SK-N-SH (cell line): ENCODE measurements at places on chromosomes 2 and 18. TPM values are rescaled to one million over a fixed set of nuclear protein-coding genes. Genes with fewer than 3 reads are reported as not detected.

The SALL3 gene
- polyA plus RNA-seq, result not detected in 2 replicates

GRCh38 chr2:217279556-217279955 is 419.7 kb upstream of the TNP1 start:
- no peak for DNase-seq

DNA sequence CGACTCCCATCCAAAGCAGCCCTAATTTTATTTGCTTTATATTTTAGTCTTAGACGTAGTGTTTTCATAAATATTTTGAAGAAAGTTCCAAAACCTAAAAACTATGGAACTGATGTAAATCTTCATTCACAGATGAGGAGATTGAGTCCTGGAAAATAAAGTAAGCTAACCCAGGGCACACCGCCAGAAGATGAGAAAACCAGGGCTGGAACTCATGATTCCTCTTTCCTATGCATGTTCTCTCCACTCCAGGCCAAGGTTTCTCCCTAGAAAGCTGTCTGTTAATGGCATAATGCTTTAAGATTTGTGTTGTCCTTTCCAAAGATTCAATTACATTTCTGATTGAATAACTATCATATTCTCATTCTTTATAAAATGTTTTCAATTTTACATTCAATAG is 78.4 kb upstream of the ZC3H15 start:
- no peak for DNase-seq

DNA sequence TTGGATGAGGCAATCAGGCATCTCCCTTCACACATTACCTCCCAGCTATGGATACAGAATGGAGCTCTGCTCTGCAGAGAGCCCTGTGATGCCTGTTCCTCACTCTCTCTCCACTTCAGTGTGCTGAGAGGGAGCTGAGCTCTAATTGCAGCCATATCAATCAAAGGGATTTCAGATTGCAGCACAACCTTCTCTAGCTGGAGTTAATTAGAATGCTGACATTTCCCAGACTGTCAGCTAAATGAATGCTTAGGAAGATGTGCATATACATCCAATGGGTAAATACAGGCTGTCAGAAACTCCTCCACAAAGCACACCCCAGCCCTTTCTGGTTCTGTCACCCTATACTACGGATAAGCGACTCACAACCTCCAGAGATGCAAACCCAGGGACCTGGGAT is 402.6 kb downstream of the EIPR1 start:
- DNase-seq, result peak; percentile 81

DNA sequence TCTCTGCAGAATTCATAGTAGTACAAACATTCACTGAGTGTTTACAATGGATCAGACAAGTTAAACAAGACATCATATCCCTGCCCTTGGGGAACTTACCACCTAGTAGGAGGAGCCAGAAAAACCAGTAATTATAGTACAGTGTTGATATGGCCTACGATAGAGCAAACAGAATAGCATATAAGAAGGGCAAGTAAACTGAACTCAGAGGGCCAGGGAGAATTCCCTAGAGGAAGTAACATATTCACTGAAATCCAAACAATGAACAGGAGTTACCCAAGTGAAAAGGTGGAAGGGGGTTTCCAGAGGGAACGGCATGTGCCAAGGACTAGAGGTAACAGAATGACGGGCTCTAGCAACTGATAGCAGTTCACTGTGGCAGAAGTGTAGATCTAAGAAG is 34.1 kb downstream of the NHEJ1 start:
- DNase-seq, result no peak
